ENCODE measurements at places on chromosomes 13 and 19.

DNA sequence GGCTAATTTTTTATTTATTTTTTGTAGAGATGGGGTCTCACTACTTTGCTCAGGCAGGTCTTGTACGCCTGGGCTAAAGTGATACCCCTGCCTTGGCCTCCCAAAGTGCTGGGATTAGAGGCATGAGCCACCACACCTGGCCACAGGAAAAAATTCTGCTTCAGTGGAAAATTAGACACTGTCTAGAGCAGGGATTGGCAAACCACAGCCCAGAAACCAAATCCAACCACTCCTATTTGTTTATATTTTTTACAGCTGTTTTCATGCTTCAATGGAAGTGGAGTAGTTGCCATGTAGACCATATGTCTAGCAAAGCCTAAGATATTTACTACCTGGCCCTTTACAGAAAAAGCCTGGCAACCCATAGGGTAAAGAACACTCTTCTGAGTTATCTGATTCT is 123.7 kb upstream of the MRI1 start:
- DNase-seq, result no peak

- DNase-seq, result no peak
Measured at GRCh38 chr19:38838208-38838985, 6.8 kb upstream of the ECH1 start.

- DNase-seq, result no peak
Measured at GRCh38 chr13:34634448-34634847, 307.6 kb upstream of the NBEA start.

- DNase-seq, result no peak
Measured at GRCh38 chr13:100075700-100076587, 12.9 kb upstream of the PCCA start.

DNA sequence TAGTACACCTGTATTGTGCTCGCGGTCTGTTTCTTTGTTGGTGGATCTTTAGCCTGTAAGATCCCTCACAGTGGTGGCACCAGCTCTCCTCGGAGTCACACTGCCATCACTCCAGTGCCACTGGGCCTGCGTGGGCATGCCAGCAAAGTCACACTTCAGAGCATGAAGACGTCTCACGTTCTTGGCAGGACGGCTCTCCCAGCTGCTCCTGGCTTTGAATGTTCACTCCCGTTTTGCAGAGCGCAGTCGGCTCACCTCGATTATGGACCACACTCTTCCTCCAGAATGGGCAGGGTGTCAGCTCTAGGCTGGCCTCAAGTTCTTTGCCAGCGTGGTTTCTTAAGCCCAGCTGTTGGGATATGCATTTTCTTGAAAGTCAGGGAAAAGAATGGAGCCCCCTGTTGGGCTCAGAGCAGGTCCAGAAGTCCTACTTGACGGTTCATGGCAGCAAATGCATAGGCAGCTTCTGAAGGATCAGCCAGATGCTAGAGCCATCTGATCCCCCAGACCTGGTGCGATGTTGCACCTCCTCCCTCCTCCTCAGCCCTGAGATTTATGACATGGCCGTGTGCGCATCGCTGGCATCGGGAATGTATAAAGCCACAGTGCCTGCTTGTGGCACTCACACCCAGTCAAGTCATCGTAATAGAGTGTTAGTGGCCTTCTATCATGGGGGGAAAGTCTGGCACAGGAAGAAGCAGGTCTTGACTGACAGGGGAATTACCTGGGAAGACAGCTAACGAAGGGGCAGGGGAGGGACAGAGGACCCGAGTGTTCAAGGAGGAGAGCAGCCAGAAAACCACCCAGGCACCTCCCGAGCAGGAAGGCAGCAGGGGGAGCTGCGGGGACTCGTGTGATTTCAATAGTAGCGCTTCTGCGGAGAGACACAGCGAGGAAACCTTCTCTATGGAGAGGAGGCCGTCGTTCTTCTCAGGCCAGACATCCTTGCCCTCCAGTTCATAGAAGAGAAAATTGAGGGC is 40.2 kb upstream of the NPAS1 start:
- DNase-seq, result no peak

DNA sequence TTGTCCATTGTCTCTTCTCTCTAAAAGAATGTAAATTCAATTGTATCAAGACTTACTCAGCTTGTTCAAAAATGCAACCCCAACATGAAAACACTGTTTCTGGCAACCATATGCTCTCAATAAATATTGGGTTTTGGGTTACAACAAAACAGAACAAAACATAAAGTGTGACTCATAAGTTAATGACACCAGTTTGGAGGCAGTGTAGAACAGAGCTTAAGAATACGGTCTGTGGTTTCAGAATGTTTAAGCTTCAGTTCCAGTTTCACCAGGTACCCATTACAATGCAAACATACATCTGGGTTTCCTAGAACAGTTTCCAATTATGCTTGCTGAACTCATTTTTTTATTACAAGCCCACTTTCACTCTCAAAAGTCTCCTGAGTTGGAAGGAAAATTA is 285.8 kb upstream of the PCDH9 start:
- DNase-seq, result no peak

DNA sequence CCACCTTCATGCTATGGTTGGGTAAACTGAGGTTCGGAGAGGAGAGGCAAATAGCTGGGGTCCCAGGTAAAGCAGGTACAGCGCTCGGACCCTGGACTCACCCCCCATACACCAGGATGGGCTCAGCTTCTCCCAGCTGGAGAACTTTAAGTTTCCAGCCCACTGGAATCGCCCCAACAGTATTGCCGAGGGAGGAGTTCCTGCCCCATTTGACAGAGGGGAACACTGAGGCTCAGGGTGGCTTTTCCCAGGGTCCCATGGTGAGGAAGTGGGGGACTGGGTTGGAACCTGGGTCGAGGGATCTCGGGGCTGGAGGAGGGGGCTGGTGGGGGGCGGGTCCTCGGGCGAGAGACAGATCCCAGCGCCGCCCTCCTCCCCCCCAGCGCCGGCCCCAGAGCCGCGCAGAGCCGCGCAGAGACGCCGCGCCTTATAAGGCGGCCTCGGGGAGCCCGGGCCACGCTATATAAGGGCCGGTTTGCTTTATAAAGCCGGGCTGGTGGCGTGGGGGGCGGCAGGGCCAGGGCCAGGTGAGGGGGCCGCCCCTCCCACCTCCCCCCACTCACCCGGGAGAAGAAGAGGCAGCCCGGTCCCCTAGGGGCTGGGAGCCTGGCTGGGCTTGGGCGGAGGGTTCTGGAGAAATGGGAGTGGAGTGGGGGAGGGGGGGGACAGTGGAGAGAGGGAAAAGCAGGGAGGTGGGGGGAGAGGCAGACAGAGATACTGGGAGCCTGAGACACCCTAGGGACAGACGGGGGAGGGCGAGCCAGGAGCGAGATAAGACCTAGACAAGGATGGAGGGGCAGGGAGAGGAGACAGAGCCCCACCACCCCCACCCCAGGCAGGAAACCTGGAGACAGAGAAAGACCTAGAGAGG is 1.1 kb downstream of the CNN1 start:
- no peak for DNase-seq

- DNase-seq, result no peak
Measured at GRCh38 chr19:29259867-29260281, 46.9 kb upstream of the UQCRFS1 start.

GRCh38 chr13:80884056-80884785 is 543.3 kb upstream of the SPRY2 start:
- DNase-seq, result no peak

DNA sequence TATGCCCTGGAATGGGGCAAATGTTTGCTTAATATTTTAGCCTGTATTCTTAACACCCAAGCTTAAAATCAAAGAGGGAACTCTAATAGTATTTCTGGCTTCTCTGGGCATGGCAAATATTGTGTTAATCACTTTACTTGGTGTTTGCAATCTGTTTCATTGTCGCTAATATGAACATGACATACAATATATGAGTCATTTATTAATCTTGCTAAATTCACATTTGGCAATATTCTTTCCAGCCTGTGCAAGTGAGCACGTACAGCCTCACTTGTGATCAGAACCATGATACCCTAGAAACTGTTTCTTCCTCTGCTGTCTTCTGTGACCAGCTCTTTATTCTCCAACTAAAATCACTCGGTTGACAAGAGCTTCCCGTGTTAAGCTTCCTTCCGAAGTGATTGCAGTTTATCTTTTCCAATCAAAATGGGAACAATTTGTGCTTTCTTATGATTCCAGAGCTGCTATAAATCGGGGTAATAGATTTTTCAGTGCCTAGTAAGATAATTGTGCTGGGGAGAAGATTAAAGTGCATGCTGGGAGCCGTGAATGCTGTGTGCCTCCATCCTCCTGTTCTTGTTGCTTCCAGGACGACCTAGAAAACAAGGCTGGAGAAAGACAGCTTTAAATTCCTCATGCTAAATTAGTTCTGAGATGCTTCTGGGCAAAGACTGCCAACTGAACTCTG is 153.0 kb upstream of the TMTC4 start:
- no peak for DNase-seq

GRCh38 chr19:45153339-45154063 is 7.3 kb downstream of the NKPD1 start:
- no peak for DNase-seq

DNA sequence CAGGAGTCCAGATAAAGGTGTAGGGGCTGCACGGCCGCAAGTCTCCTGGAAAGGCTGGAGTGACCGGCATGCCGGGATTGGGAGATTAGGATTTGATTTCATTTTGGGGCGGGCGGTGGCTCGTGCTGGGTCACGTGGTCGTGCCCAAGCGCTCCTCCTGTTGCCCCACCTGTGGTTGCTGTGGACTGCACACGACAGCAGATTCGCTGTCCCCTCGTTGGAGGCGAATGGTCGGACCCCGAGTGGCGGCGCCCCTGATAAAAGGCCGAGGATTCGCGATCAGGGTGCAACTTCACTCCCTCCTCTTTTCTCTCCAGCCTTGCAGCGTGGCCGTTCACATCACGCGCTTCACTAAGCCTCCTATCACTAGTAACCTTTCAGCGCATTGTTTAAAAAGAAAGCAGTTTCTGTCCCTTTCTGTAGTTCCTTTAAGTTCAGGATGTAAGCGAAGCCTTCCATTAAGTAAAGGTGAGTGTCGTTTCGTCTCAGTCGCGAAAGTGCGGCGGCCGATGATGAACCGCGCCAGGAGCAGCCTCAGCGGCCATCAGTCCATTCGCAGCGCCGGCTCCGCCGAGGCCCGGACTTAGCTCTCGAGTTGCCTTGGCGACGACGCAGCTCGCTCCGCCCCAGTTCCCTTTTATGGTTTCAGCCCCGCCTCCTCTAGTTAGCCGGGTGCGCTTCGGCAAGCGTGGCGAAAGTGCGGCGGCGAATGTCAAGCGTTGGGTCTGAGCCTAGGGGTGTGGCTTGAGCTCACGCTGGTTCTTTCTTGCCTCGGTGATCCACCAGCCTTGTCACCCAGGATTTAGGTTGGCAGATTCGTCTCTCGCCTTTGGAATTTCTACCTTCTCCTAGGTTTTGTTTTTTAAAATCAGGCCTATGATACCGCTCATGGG is 1.7 kb upstream of the PPP1R37 start:
- peak; percentile 97 for DNase-seq

DNA sequence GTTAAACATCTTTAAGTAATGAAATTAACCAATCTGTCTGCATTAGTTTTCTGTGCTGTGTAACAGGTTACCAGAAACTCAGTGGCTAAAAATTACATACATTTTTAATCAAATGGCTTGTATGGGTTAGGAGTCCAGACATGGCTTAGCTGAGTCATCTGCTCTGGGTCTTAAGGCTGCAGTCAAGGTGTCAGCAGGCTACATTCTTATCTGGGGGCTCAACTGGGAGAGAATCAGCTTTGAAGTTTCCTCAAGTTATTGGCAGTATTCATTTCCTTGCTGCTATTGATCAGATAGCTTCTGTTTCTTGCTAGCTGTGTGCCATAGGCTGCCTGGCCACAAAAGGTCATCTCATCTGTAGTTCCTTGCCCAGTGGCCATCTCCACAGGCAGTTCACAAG is 1163.0 kb downstream of the DIAPH3 start:
- no peak for DNase-seq

GRCh38 chr13:76846363-76846762 is 39.8 kb downstream of the KCTD12 start:
- DNase-seq, result no peak

- DNase-seq, result no peak
Measured at GRCh38 chr19:52566588-52566987, 3.5 kb upstream of the ZNF701 start.

- DNase-seq, result no peak
Measured at GRCh38 chr13:103062079-103062478, 4.1 kb downstream of the SLC10A2 start.

GRCh38 chr13:48436661-48437288 is 23.9 kb upstream of the LPAR6 start:
- DNase-seq, result no peak

DNA sequence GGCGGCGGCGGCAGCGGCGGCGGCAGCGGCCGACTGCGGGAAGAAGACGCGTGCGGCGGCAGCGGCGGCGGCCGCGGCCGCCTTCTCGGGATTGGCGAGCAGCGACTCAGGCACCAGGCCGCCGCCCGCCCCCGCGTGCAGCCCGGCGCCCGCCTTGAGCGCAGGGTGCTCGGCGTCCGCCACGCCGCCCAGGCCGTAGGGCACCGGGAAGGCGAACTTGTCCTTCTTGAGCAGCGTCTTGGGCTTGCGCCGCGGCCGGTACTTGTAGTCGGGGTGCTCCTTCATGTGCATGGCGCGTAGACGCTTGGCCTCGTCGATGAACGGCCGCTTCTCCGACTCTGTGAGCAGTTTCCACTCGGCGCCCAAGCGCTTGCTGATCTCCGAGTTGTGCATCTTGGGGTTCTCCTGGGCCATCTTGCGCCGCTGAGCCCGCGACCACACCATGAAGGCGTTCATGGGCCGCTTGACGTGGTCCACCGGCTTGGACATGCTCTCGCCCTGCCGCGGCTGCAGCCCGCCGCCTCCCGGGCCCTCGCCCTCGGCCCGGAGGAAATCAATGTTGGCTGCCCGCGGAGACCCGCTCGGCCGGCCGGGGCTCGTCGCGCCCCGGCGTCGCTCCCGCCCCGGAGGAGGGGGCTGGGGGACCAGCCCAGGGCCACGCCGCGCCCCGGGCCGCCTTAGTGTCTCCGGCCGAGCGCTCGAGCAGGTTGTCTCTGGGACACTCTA is 621 bp downstream of the SOX21 start:
- no peak for DNase-seq

DNA sequence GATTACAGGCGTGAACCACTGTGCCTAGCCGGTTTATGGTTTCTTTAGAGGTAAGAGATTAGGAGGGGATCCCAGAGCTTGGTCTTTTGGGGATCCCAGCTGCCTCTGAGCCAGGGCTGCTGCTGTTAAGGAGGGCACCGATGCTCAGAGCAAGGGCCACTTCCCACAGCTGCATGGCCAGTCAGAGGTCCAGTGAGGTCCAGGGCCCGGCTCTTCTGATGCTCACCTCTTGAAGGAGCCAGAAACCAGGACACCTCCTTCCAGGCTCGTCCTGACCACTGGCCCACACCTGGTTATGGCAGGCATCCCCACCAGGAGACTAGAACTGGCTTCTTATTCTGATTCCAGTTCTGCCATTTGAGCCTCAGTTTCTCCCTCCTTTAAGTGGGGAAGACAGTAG is 149.0 kb downstream of the TEX29 start:
- no peak for DNase-seq

DNA sequence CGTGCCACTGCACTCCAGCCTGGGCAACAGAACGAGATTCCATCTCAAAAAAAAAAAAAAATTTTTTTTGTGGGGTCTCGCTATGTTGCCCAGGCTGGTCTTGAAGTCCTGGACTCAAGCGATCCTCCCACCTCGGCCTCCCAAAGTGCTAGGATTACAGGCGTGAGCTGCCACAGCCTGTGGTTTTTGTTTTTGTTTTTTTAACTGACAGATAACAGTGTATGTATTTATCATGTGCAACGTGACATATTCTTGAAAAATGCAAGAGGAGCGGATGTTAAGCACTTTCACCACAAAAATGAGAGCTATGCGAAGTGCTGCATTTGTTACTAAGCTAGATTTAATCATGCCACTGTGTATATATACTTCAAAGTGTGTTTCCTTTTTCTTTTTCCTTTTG is 49.0 kb downstream of the ARHGEF18 start:
- peak; percentile 47 for DNase-seq

GRCh38 chr13:109297628-109298027 is 488.8 kb downstream of the IRS2 start:
- peak; percentile 80 for DNase-seq

Measured in GM04504 (cell line).